ENCODE measurements at places on chromosomes 13 and 19.

GRCh38 chr13:99218969-99219368, 18.3 kb downstream of the UBAC2 start:
- DNase-seq = no peak

DNA sequence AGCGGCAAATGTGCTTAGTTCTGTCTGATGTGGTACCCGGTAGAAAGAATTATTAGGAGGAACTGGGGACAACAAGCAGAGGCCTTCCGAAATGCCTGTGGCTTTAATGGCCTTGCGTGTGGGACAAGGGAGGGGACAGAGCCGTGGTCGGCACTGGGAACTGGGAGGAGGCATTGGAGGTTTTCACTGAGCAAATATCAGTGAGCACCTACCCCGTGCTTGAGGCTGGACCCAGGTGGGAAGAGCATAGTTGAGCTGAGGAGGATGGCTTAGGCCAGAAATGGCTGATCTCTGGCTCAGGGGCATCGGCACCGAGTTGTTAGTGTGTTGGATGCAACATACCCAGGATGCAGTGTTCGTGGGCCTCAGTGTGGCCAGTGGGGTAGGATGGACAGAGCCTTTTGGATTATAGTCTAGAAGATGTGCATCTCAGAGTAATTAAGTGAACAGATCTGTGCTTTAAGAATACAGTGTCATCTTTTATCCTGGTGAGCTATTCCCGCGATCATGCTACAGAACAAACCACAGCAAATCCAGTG, 201.3 kb downstream of the TEX29 start:
- no peak for DNase-seq

- DNase-seq = no peak
These were observed 151.9 kb downstream of the KDM4B start for GRCh38 chr19:5120833-5121232.

DNA sequence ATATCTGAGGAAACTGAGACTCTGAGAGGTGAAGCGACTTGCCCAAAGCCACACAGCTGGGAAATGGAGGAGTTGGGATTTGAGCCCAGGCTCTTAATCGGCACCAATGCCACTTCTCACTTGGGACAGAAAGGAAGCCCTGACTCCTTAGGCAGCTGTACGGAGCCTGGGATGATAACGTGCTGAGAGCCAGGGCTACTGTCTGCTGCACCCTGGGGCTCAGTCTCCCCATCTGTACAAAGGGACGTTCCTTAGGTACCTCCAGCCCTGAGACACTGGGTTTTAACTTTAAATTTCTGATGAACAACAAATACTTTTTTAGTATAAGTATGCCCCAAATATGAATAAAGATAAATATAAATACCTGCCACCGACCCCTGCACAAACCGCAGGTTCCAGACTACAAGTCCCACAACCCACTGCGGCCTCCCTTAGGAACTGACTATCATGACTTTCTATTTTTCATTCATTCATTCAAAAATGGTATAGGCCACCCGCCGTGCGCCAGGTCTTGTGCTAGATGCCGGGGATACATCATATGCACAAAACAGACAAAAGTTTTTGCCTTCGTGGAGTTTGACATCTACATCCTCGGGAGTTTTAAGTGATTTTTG, 776 bp upstream of the NCLN start:
- no peak for DNase-seq

GRCh38 chr13:76764429-76764828, 121.8 kb downstream of the KCTD12 start:
- no peak for DNase-seq

- DNase-seq = no peak
These were observed 12.7 kb downstream of the KLHL26 start for GRCh38 chr19:18649371-18650020.

DNA sequence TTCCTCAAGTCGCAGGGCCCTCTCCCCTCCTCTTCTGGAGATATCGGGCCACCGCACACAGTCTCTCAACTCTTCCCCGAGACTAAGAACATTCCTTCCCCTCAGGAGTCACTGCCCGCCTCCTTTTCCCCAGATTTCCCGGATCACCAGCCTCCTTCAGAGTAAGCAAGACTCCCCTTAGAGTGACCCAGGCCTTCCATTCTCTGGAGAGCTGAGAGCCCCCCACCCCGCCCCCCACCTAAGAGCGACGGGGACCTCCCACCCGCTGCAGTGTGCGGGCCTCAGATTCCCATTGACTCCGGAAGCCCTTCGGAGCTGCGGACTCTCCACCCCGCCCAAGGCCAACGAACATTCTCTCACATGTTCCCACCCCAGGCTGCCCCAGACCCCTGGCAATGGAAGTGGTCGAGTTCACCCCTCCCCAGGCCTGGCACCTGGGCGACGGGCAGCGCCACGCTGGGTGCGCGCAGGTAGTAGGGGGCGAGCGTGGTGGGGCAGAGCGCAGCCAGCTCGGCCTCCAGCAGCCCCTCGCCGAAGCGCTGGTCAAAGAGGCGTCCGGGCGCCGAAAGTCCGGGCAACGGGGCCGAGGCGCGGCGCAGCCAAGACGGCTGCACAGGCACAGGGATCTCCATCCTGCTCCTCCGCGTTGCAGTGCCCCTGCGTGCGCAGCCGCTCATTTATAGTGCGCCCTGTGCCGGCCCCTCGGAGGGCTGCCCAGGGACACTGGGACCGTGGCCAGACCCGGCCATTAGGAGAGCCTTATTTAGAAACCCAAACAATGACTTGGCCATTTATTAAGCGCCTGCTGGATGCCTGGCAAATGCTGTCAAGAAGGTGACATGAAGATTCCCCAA, at the start of gene HSPB6:
Gene HSPB6, minus strand, starts transcription at position 653 of the 854 bp plus-strand sequence. Its CDS starts 21 bp downstream, at position 632.
- no peak for DNase-seq

- no peak for DNase-seq
These were observed 50.9 kb downstream of the CCDC70 start for GRCh38 chr13:51912511-51913225.

- DNase-seq = no peak
These were observed 264.3 kb downstream of the FOXO1 start for GRCh38 chr13:40401911-40402776.

DNA sequence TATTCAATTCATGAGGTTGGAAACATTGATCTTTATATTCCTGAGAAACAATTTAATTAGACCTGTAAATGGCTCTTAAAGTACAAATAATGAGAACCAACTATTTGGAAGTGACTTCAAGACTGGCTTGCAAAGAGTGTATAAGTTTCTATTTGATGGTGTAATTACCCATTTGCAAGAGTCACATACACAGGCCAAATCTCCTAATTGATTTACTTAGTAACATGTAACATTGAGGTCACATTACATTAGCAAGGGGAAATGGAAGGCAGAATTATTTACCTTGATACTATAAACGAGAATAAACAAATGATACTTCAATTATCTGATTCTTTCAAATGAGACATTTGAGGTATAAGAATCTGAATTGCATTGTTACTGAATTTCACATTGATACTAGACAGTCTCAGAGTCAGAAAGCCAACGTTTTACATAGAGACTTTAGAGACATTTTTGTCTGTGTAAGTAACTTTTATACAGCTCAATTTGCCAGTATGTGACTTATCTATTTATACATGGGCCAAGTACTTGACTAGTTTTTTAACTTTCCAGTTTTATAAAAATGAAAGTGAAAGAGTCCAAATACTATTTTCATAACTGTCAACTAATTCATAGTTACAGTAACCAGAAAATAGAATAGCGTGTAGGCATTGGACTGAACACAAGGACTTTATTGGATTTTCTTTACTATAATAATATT, 95.6 kb upstream of the RFC3 start:
- no peak for DNase-seq

GRCh38 chr13:28353679-28354078, 141.2 kb downstream of the FLT1 start:
- no peak for DNase-seq

DNA sequence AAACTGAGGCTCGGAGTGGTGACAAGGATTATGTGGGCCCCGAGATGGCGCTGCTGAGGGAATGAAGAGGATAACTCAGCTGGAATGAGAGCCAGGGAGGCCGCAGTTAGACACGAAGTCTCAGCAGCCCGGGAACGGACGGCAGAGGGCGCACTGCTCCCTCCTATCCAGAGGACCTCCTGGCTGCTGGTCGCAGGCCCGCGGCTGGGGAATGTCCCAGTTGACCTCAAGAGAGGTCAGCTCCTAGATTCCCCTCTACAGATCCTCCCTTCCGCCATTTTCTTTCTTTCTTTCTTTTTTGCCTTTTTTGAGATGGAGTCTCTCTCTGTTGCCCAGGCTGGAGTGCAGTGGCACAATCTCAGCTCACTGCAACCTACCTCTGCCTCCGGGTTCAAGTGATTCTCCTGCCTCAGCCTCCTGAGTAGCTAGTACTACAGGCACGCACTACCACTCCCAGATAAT, 24.1 kb upstream of the ASPDH start:
- no peak for DNase-seq

DNA sequence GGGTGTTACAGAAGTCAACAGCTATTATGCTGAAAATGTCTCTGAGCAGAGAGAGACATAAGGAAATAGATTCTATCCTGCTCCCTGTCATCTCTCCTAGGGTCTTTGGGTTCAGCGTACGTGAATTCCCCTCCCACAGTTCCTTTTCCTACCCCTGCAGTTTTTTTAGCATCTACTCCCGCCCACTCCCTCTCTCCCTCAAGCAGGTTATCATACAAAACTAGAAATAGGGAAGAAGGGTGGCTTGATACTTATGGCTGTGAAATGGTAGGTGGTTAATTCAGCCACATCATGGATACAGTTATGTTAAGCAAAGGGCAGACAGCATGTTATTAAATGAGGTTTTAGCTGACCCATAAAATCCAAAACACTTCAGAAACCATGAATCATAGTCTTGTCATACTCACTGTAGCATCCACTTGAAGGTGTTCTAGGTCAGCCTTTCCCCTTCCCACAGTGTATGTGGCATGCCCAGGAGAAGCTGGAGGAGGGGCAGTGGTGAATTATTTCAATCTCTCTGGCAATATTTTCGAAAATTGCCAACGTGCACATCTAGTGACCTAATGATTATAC, 236.8 kb upstream of the SERP2 start:
- DNase-seq = no peak

- peak; percentile 61 for DNase-seq
These were observed 33.9 kb upstream of the CEACAM21 start for GRCh38 chr19:41541990-41542584.

- no peak for DNase-seq
These were observed 87.7 kb downstream of the LHFPL6 start for GRCh38 chr13:39515224-39515714.

- no peak for DNase-seq
These were observed 6.1 kb downstream of the MKNK2 start for GRCh38 chr19:2044709-2045500.

GRCh38 chr13:23680845-23681669, 110.8 kb downstream of the TNFRSF19 start:
- DNase-seq = no peak

GRCh38 chr13:97515643-97516042, 81.7 kb downstream of the RAP2A start:
- DNase-seq = no peak

- DNase-seq = no peak
These were observed at the start of gene STAP2 for GRCh38 chr19:4338441-4339355. TSS of gene STAP2 (minus strand) at chr19:4338827. CDS start at chr19:4338753, 74 bp downstream.

DNA sequence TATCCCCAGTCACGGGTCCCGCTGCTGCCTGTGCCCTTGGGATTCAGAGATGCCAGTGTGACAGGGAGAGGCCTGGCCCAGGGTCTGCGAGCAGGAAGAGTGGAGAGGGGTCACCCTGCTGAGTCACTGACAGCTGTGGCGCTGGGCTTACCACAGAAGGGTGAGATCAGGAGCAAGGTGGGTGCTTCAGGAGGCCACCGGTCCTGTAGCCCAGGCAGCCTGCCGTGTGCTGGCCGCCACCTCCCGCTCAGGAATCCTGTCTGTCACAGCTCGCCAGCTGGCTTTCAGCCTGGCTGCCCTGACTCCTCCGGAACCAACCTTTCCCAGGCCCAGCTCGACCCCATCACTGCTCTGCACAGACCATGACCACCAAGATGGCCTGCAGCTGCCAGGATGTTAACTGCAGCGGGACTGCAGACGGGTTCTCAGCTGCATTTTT, 25.3 kb downstream of the NAXD start:
- no peak for DNase-seq

GRCh38 chr19:16066611-16067104, 9.6 kb upstream of the TPM4 start:
- no peak for DNase-seq

GRCh38 chr19:42360787-42361544, 29.1 kb downstream of the CNFN start:
- no peak for DNase-seq

GRCh38 chr19:34220472-34221063, 33.8 kb upstream of the GARRE1 start:
- no peak for DNase-seq

GRCh38 chr19:49161987-49162386, 4.4 kb downstream of the TRPM4 start:
- DNase-seq = no peak

GRCh38 chr13:79483086-79483706, 2.2 kb downstream of the NDFIP2 start:
- DNase-seq = no peak

DNA sequence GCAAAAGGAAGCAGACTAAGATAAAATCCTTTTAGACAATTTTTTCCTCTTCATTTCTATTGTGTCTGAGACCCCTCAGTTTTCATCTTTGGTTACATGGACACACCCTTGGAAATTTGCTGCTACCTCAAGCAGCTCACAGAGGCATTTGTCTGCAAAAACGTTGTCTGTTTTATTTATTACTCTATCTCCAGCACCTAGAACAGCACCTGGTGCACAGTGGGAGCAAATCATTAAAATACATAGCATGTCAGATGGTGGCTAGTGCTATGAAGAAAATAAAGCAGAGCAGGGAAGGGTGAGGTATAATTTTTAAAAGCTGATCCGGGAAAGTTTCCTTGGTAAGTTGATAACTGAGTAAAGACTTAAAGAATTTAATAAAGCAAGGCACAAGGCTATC, 14.3 kb upstream of the FAM124A start:
- no peak for DNase-seq

- DNase-seq = no peak
These were observed 6.5 kb upstream of the HSD17B14 start for GRCh38 chr19:48842789-48843162.

DNA sequence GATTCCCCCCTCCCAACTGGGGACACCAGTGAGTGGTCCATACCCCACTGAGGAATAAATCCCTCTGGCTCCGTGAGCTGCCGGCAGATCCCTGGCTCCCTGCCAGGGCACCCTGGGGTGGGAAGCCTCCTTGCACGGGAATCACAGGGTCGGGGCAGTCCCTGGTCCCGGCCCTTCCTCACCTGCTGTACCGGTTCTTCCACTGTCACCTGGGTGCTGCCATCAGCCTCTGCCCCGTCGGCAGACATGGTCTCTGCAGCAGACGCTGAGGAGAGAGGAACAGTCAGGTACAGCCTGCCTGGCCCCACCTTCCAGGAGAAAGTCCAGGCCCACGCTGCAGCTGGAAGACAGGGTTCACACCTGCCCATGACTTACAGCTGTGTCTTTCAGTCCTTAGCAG, 6.3 kb downstream of the PLIN3 start:
- no peak for DNase-seq

- no peak for DNase-seq
These were observed 29.9 kb downstream of the CAPN12 start for GRCh38 chr19:38714354-38714778.

GRCh38 chr13:84896128-84896527, 903.1 kb downstream of the SLITRK6 start:
- DNase-seq = no peak

- no peak for DNase-seq
These were observed 24.5 kb upstream of the TFDP1 start for GRCh38 chr13:113559901-113560644.

- DNase-seq = no peak
These were observed 31.2 kb downstream of the KEAP1 start for GRCh38 chr19:10471909-10472308.
